Smooth muscle cell of the umbilical artery (primary cell): ENCODE measurements at places on chromosomes 4 and X. TPM values are rescaled to one million over a fixed set of nuclear protein-coding genes. Genes with fewer than 3 reads are reported as not detected.

Gene BEX3
- 243 and 344 TPM in 2 replicates for total RNA-seq

Gene CXorf66
- not detected in 2 replicates for total RNA-seq

Gene CLDN22
- not detected in 2 replicates for total RNA-seq

Gene PABPC1L2B
- total RNA-seq: not detected in 2 replicates

Gene FAM53A
- total RNA-seq: 1.4 and 3.0 TPM in 2 replicates

Gene EXOC1L
- total RNA-seq: not detected in 2 replicates

Gene TMEM255A
- total RNA-seq: under 0.01 and 0.05 TPM in 2 replicates

Gene PAGE2B
- not detected in 2 replicates for total RNA-seq

Gene IGSF1
- 0.14 TPM in 1 of 2 replicates, not detected in the other for total RNA-seq

Gene UGT2B11
- not detected in 2 replicates for total RNA-seq

Gene ASB5
- not detected in 2 replicates for total RNA-seq

Gene IL3RA
- total RNA-seq: not detected in 2 replicates

Gene PLAC8
- not detected in 2 replicates for total RNA-seq

Gene SSX1
- not detected in 2 replicates for total RNA-seq

Gene RAB39B
- total RNA-seq: 0.69 and 1.5 TPM in 2 replicates

Gene AFF1
- 11.0 and 19.1 TPM in 2 replicates for total RNA-seq

Gene SPANXN3
- not detected in 2 replicates for total RNA-seq

Gene PCDH10
- 73.0 and 99.5 TPM in 2 replicates for total RNA-seq

Gene XK
- total RNA-seq: under 0.01 and 0.05 TPM in 2 replicates

Gene NOX1
- total RNA-seq: not detected in 2 replicates

Gene PGAM4
- 0.30 TPM in 1 of 2 replicates, not detected in the other for total RNA-seq

Gene NALF2
- total RNA-seq: not detected in 2 replicates

Gene PPA2
- total RNA-seq: 71.3 and 72.5 TPM in 2 replicates

Gene LRAT
- total RNA-seq: not detected in 2 replicates

Gene KLB
- not detected in 2 replicates for total RNA-seq

Gene BRCC3
- 12.2 and 23.4 TPM in 2 replicates for total RNA-seq

Gene XAGE1A
- not detected in 2 replicates for total RNA-seq

Gene COX7B2
- not detected in 2 replicates for total RNA-seq

Gene ARSH
- total RNA-seq: under 0.01 TPM in 1 of 2 replicates, not detected in the other

Gene TMSB15A
- total RNA-seq: 2.4 and 6.9 TPM in 2 replicates

Gene NDNF
- total RNA-seq: 1.2 and 1.5 TPM in 2 replicates

Gene PABPC5
- 0.46 and 0.89 TPM in 2 replicates for total RNA-seq

Gene GLRA3
- not detected in 2 replicates for total RNA-seq
